H1 (cell line): ENCODE measurements at places on chromosomes 13 and 19. TPM values are rescaled to one million over a fixed set of nuclear protein-coding genes. Genes with fewer than 3 reads are reported as not detected.

DNA sequence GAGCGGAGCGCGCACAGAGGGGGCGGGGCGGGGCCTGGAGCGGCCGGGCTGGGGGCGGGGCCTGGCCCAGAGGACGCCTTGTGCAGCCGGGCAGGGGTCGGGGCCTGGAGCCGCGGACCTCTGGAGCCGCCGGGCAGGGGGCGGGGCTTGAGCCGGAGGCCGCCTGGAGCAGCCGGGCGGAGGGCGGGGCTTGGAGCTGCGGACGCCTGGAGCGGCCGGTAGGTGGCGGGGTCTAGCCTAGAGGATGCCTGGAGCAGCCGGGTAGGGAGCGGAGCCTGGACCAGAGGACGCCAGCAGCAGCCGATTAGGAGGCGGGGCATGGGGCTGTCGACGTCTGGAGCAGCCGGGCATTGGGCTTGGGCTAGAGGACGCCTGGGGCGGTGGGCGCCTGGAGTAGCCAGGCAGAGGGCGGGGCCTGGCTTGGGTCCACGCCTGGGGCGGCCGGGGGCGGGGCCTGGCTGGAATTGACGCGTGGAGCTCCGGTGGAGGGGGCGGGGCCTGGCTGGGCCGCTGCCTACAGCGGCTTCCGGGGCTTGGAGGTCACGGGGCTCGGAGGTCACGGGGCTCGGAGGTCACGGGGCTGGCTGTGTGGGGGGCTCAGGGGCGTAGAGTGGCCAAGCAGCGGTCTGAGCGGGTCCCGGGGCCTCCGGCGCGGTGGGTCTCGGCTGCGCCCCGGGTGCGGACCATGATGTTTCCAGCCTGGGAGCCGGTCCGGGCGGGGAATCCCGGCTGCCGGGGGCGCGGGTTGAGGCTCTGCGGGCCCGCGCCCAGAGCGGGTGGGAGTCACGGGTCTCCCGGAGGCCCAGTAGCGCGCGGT lies at the start of gene ANKRD10:
TSS of gene ANKRD10 (minus strand) at position 13 of the 817 bp plus-strand sequence. CDS start 135 bp downstream, outside the sequence.
- peak; percentile 99 for DNase-seq

The CEACAM20 gene
- total RNA-seq, result not detected in 2 replicates

DNA sequence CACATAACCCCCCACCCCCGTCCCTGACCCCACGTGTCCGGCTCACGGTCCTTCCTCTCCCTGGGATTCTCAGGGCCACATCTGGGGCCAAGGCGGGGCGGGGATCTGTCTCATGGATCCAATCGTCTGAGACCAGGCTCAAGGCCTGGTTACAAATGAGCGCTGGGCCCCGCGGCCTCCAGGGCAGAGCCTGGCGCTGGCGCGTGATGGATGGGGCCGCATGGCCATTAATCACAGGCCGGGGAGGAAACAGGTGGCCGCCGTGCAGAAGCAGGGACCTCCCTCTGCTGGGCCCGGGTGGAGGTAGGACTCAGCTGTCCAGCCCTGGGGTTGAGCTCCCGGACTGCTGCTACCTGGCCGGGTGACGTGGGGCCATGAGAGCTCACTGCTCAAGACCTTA lies 5.8 kb upstream of the TLE5 start:
- DNase-seq, result no peak

GRCh38 chr13:73369095-73369494 lies 310.3 kb downstream of the KLF5 start:
- no peak for DNase-seq

The GARIN5A gene
- total RNA-seq, result 8.1 and 9.1 TPM in 2 replicates

DNA sequence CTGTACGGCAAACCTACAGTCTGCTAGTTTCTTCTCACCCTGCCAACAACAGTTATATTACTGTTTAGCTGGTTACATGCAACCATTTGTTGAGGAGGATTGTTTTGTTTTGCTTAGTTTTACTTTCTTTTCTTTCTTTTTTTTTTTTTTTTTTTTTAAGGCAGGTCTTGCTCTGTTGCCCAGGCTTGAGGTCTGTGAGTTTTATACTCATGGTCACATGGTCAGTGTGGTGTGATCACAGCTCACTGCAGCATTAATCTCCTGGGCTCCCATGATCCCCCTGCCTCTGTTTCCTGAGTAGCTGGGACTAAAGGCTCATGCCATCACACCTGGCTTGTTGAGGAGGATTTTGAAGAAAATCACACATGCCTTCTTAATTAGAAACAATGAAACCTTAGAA lies 505.6 kb downstream of the GPC5 start:
- no peak for DNase-seq

The CCDC124 gene
- 101 and 103 TPM in 2 replicates for total RNA-seq

GRCh38 chr19:4984106-4984380 lies 15.1 kb downstream of the KDM4B start:
- DNase-seq, result no peak

The ZNF471 gene
- 0.42 and 0.74 TPM in 2 replicates for total RNA-seq

DNA sequence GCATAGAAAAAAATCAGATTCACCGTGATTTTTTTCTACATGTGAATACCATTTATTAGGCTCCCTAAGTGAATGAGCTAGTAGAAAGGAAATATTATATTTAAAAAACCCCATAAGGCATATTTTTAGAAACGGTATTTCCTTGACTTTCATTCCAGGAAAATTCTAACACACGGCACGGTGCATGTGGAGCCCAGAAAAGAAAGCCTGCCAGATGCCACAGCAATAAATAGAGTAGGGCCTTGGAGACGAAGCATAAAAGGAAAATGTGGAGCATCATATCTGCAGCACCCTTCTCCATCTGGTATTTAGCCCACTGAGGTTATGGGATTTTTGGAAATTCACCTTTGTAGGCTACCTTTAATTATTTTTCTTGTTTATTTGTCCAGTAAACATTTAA lies 314.4 kb downstream of the ENOX1 start:
- no peak for DNase-seq

The LGALS7 gene
- not detected in 2 replicates for total RNA-seq

The KIR2DL1 gene
- total RNA-seq, result not detected in 2 replicates

The STOML3 gene
- not detected in 2 replicates for total RNA-seq

The KLK4 gene
- total RNA-seq, result 1.3 TPM in 1 of 2 replicates, not detected in the other

DNA sequence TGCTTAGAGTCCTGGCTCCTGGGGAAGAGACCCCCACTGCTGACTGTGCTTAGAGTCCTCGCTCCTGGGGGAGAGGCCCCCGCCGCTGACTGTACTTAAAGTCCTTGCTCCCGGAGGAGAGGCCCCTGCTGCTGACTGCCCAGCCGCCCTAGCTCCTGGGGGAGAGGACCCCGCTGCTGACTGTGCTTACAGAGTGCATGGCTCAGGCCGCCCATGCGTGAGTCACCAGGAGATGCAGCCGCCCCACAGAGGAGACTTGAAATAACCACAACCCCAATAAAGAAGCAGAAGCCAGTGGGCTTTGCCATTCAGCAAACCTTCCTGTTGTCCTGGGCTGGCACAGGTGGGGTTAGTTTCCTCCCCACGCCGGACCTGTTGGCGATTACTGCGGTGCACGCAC lies 79.2 kb upstream of the C13orf46 start:
- no peak for DNase-seq

DNA sequence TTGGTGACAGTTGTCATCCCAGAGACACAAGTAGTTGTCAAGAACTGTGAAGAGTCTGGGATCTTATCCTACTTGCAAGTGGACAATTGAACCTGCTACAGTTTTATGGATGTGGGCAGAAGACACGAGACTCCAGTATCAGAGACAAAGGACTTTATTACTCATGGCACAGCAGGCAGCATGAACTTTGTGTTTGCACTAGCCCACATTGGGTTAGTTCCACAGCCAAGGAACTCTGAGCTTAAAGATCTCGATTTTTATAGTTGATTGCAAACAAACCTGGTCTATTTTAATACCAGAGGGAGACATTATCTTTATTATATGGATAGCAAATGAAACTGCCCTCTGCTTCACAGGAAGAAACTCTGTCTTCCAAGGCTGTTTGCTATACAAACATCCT lies 16.0 kb upstream of the TPM4 start:
- no peak for DNase-seq

The CYP2A6 gene
- total RNA-seq, result not detected in 2 replicates

DNA sequence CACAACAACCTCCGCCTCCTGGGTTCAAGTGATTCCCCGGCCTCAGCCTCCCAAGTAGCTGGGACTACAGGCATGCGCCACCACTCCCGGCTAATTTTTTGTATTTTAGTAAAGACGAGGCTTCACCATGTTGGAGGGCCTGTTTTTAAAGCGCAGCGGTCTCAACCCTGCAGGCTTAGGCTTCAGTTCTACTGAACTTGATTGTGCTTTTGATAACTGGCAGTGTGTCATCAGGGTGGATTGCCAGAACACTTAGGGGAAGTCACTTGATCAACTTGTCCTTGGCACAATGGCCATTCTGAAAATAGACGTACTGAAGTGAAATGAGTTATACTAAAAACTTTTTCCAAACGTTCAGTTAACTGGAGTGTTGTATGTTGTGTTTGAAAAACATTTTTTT lies 472.2 kb downstream of the KLF5 start:
- DNase-seq, result no peak

- no peak for DNase-seq
Measured at GRCh38 chr19:558770-559439, 13.5 kb upstream of the BSG start.

GRCh38 chr19:1269478-1270212 lies 513 bp downstream of the CIRBP start:
- DNase-seq, result no peak

DNA sequence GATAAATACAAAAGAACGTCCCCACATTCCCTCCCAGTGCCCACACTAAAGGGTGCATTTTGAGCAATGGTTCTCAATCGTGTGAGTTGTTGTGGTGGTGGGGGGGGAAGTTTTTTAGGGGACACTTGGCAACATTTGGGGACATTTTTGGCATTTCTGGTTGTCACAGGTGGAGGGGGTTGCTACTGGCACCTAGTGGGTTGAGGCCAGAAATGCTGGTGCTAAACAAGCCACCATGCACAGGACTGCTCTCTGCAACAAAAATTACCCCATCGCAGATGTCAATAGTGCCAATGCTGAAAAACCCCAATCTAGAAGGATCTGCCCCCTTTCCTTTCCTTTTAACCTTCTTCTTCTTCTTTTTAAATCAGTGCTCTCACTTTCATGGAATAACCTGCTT lies 453.3 kb downstream of the TSHZ3 start:
- DNase-seq, result no peak

The TMEM38A gene
- 8.9 and 9.8 TPM in 2 replicates for total RNA-seq

GRCh38 chr13:96615252-96615651 lies 379.0 kb downstream of the OXGR1 start:
- no peak for DNase-seq

The DCLK1 gene
- 38.7 and 41.0 TPM in 2 replicates for total RNA-seq

The ZNF793 gene
- total RNA-seq, result 11.6 and 13.3 TPM in 2 replicates

The LILRA6 gene
- not detected in 2 replicates for total RNA-seq

- peak; percentile 79 for DNase-seq
Measured at GRCh38 chr13:44918326-44919103, 70.8 kb downstream of the NUFIP1 start.

GRCh38 chr13:39455521-39456175 lies 147.3 kb downstream of the LHFPL6 start:
- no peak for DNase-seq

- DNase-seq, result no peak
Measured at GRCh38 chr19:39525205-39525604, 7.4 kb downstream of the EID2B start.

The FCER2 gene
- 0.29 TPM in 1 of 2 replicates, not detected in the other for total RNA-seq

DNA sequence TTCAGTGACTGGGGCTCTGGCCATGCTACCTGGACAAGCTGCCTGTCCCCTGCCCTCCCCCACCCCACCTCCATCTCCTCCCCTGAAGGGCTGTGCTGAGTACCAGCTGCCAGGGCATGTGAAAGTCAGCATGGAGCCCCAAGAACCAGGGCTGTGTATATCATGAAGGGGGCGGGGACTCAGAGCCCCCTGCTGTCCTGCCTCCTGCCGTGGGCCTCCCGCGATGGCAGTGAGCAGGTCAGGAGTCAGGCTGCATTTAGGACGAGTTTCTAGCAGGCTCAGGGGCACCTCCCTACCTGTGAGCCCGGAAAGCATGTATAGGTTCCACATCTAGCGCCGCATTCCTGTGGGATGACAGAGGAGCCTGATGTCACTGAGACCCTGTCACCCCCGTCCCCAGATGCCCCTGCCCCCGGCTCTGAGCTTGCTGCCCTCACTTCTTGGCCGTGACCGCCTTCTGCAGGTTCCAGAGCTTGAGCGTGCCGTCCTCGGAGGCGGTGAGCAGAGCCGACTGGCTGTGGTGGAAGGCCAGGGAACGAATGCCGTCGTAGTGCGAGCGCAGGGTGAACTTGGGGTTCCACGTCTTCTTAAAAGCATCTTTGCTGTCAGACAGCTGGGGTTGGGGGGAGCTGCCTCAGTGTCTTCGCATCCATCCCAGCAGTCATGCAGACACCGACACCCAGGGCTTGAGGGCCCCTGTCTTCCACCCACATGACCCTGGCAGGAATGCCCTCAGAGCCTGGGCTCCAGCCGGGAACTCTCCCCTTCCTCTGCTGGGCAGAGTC lies 8.3 kb upstream of the PRKD2 start:
- DNase-seq, result no peak

DNA sequence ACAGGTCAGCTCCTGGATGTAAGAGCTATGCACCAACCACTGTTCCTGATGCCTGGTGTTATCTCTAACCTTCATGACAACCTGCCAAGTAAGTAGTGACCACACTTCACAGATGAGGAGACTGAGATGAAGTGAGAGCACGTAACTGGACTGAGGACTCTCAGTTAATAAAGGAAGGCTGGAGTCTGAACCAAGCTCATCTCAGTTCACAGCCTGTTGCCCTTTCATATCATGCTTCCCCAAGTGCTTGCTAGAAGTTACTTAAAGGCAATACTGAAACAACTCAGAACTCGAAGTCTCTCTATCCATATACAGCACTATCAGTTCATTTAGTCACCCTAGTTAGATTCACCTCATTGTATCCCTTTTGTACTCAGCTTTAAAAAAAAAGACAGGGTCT lies 119.7 kb downstream of the ABCC4 start:
- DNase-seq, result no peak

DNA sequence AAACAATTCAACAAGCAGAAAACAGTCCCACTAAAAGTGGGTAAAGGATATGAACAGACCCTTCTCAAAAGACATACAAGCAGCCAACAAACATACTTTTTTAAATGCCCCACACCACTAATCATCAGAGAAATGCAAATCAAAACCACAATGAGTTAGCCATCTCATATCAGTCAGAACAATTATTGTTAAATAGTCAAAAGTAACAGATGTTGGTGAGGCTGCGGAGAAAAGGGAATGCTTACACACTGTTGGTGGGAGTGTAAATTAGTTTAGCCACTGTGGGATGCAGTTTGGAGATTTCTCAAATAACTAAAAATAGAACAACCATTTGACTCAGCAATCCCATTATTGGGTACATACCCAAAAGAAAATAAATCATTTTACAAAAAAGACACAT lies 8.7 kb downstream of the ZNF529 start:
- DNase-seq, result no peak

DNA sequence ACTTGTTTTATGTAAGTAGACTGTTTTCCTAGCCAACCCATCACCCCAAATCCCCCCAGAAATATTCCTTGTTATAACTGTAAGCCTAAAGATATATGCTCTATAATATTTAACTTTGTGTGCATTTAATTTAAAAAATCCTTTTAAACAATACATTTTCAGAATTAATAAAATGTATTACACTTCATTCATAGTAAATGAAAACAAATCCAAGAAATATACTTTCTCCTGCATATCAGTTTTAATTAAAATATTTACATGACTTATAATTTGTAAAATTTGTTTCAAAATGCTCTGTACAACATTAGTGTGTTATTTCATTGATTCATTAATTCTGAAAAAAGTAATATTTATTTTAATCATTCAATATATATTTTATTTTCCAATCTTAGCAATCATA lies 669.1 kb upstream of the PCDH20 start:
- no peak for DNase-seq
